ENCODE measurements at places on chromosomes 3 and 15.
A peak's percentile ranks its signal among the peaks of the same experiment; 100 is the strongest.

DNA sequence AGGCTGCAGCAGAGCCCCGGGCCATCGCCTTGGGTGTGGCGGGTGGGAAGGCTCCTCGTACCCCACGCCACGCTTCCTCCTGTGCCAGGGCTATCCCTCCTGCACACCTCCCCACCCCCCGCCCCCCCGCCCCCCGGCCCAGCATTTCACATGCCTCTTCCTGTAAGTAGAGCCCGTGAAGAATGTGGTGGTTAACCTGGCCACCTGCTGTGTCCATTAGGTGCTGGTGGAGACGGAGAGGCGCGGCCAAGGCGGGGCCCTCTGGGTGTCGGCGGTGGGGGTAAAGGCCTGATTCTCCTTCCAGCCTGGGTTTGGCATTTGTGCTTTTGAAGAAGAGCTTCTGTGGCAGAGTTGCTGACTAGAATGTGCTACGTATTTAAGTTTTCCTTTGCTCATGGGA is 127.8 kb downstream of the CHDH start:
- DNase-seq, result no peak

DNA sequence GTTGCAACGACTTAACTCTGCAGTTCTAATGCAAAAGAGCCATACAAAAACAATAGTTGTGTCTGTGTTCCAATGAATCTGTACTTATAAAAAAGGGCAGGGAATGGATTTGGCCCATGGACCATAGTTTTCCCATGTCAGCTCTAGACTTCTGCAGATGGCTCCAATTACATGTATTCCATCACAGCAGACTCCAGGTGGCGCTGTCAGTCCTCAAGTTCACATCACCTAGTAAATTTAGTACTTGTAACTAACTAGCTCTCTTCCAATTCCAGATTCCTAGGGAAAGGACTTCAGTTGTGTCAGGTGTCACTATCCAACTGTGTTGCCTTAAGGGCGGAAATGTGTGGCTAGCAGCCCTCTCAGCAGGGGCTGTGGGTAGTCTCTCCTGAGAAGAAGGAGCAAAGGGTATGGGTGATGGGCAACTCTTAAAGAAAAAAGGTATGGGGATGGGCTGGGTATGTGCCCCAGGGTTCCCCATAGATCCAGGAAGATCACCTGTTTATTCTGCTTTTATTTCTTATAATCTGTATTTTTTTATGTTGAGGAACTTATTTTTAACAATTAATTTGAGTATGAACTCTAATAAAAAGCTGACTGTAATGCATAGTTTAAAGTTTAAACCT is 36.2 kb downstream of the BBS4 start:
- DNase-seq, result peak; percentile 22

GRCh38 chr3:82587174-82587573 is 825.7 kb upstream of the GBE1 start:
- no peak for DNase-seq

- no peak for DNase-seq
Observed at GRCh38 chr3:27657871-27658270, 64.3 kb downstream of the EOMES start.

DNA sequence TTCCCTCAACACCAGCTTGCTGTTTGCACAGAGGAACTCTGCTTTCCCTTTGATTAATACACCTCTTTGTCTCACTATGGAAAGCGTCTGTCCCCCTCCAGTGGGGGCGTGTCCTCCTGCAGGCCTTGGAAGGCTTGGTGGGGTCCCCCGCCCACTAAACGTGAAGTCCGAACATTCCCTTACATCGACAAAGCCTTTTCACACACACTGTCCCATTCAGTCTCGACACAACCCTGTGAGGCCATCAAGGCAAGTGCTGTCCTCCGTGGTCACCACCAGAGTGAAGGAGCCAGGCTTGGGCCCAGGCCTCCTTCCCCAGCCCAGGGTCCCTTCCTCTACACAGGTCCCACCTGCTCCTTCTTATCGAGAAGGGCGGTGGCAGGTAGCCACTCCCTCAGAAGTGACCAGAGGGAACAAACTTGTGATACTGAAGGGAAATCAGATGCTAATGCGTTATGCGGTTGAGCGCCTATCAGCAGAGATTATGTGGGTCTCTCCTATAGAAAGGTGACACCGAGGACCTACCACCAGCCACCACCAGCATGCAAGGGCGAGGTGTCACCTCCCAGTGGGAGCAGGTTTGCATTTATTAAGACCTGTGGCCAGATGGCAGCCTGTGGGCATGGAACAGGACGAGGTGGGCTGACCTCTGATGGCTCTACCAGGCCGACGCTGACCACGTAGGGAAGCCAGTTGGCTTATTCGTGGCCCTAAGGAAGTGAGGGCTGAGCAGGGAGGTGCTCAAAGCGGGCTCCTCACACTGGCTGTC is 6.6 kb downstream of the NRROS start:
- DNase-seq, result no peak

DNA sequence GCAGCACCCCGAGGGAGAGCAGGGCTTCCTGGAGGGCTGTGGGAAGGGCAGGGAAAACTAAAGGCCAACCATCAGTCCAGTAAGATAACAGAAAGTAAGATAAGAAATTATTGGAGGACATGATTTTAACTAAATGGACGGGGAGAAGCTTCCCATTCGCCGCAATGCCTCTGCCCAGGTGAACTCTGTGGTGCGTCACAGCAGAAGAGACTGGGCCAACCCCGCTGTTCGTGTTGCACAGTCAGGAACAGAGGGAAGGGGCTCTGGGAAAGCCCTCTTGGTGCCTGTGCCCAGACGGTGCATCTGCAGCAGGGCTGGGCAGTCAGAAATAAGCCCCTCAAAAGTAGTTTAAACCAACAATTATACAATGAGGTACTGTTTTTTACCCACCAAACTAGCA is 284.1 kb downstream of the OCA2 start:
- DNase-seq, result no peak

DNA sequence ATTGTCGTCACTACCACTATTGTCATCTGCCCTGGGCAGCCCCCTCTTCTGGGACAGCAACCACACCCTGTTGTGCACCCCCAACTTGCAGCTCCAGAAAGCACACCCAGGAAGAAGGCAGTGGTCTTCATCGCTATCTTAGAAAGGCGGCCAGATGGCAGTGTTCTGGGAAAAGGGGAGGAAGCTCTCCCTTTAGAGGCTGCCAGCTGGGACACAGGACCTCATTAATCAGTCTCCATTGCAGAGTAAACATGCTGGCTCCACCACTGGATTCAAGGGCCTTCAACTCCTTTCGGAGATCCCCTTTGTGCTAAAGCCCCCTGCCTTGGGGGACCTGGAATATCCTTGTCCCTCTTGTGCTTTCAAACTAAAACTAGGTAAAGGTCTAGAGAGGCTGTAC is 199.3 kb upstream of the LINGO1 start:
- no peak for DNase-seq

- no peak for DNase-seq
Observed at GRCh38 chr3:120300971-120301370, 15.9 kb upstream of the GPR156 start.

DNA sequence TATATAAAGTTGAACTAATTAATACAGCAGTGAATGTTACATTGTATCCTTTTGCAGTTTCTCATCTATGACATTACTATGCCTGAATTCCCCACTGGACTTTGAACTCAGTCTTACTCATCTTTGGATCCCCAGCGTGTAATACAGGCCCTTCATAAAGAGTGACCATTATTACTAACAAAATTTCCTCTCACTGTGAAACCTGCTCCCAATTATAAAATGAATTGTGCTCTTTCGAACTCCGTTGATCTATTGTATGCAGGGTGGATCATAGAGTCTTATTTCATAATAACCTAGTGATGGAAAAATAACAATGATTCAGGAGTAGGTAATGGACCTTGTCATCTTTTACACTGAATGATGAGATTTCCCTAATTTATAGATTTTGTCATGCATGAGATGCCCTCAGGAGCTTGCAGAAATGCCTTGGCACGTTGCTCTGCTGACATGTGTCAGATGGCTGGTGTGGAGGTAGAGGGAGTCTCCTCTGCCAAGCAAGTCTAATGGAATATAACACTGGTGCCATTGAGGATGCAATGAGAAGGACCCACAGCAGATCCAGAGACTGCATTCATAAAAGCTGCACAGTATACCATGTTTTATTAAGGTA is 25.5 kb downstream of the B3GNT5 start:
- DNase-seq, result no peak

DNA sequence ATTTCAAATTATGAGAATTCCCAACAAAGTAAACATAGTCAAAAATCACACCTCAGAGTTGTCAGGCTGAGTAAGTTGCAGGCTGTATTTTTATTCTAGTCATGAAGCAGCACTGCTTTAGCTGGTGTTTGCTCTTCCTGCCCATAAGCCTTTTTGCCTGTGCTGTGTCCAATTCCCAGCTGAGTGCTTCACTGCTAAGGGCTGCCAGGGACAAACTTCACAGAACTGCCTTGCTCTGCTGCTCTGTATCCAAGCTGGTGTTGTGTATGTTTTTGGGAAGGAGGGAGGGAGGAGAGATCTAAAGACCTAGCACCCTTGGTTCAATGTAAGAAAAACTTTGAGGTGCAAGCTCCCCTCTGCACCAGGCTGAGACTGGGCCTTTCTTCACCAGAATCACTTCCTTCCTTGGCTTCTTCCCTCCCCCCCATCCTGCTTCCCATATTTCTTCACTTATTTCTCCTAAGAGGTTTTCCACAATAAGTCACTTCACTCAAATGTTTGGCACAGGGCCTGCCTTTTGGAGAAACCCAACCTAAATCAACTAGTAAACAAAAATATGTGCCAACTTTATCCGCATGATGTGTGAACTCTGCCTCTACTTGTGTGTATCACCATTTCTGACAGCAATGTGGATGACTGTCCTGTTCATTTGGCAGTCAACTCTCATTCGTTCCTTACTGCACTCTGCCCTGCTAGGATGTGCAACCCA is 156.1 kb downstream of the TBL1XR1 start:
- DNase-seq, result no peak

- DNase-seq, result no peak
Observed at GRCh38 chr3:20323307-20323927, 137.4 kb upstream of the SGO1 start.

DNA sequence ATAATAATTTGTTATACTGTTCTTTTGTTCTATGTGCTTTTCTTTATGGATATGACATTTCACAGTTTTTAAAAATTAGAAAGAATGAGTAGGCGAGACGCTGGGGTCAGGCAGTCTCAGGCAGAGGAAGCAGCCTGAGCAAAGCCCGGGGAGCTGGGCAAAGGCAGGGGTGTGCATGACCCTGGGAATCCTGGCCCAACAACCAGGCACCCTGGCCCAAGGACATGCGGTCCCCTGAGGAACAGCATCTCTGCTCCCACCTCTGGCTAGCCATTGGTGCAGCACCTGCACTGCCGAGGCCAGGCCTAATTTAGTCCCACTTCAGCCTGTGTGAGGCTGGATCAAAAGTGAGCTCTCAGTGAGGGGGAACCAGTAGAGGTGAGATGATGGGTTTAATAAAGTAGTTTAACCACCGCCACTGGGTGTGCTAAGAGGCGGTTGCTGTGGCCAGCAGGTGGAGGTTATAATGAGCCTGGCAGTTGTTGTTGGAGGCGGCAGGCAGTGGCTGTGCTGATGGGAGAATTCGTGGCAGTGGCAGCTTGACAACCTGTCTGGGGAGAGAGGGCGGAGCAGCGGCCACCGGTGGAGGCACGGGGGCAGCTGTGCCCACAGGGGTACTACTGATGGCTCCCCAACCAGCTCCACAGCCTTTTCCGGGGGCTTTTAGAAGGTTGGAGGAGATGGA is 41.5 kb downstream of the PRKCD start:
- no peak for DNase-seq

- DNase-seq, result no peak
Observed at GRCh38 chr3:22450786-22451400, 699.9 kb upstream of the ZNF385D start.
